ENCODE measurements at places on chromosomes 12 and 14. TPM values are rescaled to one million over a fixed set of nuclear protein-coding genes. Genes with fewer than 3 reads are reported as not detected.

GPR65 gene
- total RNA-seq = 0.13 TPM

PEBP1 gene
- total RNA-seq = 148 TPM

LAG3 gene
- under 0.01 TPM for total RNA-seq

MAP3K9 gene
- total RNA-seq = under 0.01 TPM

SLCO1B1 gene
- total RNA-seq = not detected

CACNA2D4 gene
- 0.26 TPM for total RNA-seq

JPH4 gene
- total RNA-seq = 0.13 TPM

DAO gene
- not detected for total RNA-seq

TCL1B gene
- total RNA-seq = not detected

PLEK2 gene
- 0.51 TPM for total RNA-seq

- DNase-seq = no peak
Observed at GRCh38 chr14:35532783-35533356, 1.1 kb upstream of the INSM2 start.

DNA sequence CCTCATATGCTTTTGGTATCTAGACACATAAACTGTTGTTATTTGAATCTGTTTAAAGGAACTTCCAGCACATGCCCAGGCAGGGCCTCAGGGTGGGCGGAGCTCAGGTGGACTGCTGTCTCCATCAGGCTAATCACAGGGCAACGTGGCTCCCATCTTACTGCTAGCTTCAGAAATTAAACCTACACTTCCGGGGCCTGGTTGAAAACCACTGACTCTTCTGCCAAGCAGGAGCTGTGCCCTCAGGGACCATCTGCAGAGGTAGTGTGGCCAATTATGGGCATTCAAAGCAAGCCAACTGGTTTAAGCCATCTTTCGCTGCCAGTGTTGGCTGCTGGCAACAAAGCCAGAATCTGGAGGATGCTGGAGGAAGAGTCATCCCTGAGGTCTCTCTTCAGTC lies 97.5 kb downstream of the TMX1 start:
- DNase-seq = no peak

DNA sequence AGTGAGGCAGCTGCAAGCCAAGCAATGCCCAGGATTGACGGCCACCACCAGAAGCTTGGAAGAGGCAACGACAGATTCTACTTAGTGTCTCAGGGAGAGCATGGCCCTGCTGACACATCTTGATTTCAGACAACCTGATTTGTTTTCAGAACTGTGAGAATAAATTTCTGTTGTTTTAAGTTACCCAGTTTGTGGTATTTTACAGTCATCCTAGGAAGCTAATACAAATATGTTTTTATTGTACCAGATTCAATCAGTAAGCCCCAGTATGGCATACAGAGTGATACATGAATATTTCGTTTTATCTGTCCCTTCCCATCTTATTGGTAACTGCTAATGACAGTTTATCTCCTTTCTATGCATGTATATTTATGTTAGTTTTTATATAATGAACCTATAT lies 62.3 kb downstream of the SAMD4A start:
- DNase-seq = no peak

DNA sequence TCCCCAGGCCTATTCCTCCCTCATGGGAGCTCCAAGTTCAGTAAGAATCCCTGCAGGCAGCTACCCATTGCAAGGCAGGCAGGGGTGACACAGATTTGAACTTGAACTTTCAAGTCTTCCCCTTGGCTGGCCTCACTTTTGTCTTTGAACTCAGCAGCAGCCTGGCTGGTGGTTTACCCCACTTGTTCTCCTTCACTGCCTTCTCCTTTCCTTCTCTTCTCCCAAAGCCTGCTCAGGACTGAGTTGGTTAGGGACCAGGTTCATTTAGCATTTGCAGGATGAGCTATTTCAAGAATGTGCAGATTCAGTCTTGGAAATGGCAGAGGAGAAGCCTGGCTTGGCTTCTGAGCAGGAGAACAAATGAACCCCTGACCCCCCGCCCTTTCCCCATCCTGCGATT lies 67.7 kb upstream of the TBX3 start:
- DNase-seq = no peak

- DNase-seq = no peak
Observed at GRCh38 chr12:32357601-32358249, 41.6 kb upstream of the FGD4 start.

DNA sequence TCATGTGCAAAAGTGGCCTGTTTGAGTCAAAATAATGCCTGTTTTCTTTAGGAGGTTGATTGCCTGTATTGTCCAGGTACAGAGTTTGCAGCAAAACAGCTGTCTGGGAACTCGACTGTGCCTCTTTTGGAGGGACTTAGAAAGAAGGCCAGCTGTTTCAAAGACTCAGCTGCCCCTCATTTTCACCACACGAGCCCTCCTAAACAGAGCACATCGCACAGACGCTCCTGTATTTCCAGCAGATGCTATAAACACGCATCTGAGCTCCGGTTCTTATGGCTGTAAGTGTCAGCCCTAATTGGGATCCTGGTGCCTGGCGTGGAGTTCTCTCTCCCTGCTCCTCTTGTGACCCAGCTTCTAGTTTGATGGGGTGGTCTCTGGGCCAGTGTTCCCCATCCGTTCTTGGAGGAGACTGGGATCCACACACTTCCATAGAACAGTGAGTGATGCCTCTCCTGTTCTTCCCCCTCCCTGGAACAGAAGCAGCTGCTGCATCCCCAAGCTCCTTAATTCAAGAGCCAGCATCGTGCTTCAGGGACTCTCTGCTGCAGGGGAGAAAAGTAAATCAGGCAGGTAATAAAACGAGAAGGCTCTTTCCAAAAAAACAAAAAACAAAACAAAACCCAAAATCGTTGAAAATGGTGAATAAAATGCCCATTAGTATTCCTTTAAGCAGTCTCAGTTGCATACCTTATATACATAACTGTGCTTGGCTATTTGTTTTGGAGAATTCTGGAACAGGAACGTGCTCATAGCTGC lies 269.0 kb downstream of the SLC15A4 start:
- DNase-seq = no peak

DNA sequence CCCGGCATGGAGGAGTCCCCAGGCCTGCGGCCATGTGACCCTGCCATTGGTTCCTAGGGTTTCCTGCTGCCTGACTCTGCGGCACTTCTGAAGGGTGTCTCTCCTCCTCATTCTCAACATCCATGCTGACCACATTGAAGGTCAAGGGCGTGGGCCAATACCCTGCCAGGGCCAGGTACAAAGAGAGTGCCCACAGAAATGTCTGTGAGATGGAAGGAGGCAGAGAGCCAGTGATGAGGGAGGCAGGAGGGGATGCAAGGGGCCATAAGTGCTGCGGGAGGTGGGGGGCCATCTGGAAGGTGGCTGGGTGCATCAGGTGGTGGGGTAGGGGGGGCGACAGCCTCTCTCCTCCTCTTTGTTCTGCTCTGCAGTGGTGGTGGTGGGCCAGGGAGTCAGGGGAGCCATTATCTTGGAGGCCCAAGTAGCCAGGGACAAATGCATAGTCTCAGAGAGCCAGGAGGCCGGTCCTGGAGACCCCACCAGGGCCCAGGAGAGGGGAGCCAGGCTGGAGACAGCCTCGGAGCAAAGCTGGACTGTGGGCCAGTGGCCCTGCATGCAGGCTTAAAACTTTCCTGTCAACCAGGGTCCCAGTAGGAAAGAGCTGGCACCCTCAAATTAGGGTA lies 13.0 kb upstream of the CDC42BPB start:
- no peak for DNase-seq

- DNase-seq = no peak
Observed at GRCh38 chr14:102626530-102626929, 34.1 kb downstream of the RCOR1 start.

DNA sequence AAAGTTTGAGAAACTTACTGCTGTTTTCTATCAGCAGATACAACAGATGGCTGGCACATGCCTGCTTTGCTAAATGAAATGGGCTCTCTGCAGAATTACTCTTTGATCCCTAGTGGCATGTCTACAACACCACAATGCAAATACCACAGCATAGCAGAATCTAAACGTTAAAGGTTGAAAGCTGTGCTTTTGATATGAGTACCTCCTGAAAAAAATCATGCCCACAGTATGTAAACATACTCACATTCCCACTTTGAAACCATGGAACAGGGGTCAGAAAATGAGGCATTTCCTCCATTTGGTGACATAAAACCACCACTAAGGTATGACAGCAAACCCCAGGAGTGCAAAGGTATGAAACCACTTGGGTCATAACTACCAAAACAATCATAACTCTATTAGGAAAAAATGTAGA lies 7.5 kb downstream of the WIF1 start:
- no peak for DNase-seq

DNA sequence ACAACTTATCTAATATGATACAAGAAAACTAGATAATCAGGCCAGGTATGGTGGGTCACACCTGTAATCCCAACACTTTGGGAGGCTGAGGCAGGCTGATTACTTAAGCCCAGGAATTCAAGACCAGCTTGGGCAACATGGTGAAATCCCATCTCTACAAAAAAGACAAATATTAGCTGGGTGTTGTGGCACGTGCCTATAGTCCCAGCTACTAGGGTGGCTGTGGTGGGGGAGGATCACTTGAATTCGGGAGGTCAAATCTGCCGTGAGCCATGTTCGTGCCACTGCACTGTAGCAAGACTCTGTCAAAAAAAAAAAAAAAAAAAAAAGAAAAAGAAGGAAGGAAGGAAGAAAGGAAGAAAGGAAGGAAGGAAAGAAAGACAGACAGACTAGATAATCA lies 27.0 kb downstream of the ZCRB1 start:
- no peak for DNase-seq

- DNase-seq = no peak
Observed at GRCh38 chr12:92977326-92977725, 48.2 kb upstream of the EEA1 start.

- no peak for DNase-seq
Observed at GRCh38 chr12:124893792-124894516, 20.5 kb downstream of the UBC start.

DNA sequence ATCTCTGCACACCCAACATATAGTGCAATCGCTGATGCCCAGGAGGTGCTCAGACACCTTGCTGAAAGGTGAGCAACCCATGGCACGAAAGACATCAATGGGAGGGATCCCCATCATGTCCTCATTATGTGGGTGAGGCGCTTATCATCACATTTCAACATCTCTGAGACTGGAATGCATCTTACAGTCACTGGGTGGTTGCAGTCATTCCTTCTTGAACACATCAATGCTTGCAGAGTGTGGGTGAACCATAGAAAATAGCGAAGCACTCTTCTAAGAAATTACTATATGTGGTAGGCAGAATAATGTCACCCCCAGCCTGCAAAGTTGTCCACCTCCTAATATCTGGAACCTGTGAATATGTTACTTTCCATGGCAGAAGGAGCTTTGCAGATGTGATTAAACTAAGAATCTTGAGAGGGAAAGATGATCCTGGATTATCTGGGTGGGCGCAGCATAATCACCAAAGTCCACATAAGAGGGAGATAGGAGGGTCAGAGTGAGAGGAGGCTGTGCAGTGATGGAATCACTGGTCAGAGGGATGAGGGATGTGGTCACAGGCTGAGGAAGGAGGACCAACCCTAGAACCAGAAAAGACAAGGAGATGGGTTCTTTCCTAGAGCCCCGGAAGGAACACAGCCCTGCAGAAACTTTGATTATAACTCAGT lies 51.2 kb downstream of the GLRX5 start:
- DNase-seq = no peak

DNA sequence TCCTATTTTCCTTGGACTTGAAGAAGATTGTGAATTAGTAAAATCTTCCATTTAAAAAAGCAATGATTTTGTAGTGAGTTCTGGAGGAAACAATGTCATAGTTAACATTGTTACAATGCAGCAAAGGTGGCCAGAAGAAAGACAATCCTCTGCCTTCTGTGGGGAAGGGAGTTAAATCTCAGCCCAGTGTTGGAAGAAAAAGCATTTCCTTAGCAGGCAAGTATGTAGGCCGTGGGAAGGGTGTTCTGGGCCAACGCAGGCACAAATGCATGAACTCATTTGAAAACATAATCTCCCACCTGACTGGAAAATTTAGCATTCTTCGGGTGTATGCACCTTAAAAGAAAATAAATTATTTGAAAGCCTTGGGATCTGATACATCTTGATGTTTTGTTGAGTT lies 258.6 kb downstream of the ADAMTS20 start:
- no peak for DNase-seq

DNA sequence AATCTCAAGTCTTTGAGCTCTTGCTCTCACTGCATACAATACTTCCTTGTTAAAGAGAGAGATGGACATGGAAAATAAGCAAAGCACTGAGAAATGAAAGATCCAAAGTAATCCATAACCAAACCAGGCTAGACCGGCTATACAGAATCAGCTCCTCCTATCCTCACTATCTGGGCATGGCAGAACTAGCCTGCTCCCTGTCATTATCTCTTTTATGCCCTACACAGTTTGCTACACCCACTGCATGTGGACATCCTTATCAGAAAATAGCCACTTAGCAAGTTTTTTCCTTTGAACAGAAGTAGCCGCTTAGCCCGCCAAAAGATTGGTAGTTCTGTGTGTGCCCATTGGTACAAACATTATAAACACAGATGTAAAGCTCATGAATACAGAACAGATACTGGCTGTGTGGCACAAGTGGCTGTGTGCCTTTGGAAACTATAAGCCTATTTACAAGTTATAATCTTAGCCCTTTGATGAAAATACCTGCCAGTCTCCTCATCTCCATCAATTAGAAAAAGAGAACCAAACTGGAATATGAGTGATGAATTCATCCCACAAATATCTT lies 34.7 kb downstream of the SPTB start:
- no peak for DNase-seq

- no peak for DNase-seq
Observed at GRCh38 chr12:51639361-51639760, 48.3 kb downstream of the SCN8A start.

DNA sequence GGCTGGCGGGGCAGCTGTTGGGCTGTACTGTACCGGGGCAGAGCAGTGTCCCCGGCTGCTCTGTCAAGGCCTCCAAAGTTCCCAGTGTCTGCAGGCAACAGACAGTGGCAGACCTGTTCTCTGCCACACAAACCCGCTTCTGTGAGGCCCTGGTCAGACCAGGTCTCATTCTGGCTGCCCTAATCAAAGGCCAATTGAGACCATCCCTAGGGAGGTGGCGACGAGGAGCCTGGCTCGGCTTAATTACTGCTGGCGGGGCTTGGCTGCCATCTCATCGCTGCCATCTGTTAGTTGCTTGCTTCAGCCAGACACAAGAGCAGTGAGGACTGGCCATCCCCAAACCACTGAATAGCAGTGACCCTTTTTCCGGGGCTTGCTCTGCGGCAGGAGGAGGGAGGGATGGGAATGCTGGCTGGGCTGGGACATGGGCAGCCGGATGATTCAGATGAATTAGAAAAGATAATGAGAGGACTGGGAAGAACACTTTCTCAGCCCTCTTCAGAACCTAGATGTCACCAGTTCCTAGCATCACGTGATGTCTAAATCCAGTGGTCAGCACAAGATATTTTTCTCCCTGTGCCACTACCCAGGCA lies 24.5 kb downstream of the ERG28 start:
- no peak for DNase-seq

DNA sequence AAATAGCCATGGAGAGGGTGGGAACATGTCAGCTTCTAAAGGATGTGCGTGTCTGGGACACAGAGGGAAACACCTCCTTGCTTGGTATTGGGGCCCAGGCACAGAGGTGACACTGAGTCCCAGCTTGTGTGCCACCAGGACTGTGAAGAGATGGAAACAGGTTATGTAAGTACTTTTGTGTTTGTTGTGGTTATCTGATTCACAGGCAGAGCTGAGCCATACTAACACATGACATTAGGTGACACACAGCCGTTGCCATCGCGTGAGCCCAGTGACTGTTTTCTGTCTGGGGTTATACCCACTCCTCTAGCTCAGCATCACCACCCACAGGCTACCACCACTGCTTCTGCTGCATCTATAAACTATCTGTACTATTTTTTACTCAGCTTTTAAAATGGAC lies 12.1 kb upstream of the FLVCR2 start:
- no peak for DNase-seq

GRCh38 chr14:89167705-89168104 lies 249.3 kb downstream of the FOXN3 start:
- DNase-seq = no peak

All from dermis microvascular lymphatic vessel endothelial cell (primary cell).